Brain microvascular endothelial cell (primary cell): ENCODE measurements at places on chromosomes 7 and 10.

DNA sequence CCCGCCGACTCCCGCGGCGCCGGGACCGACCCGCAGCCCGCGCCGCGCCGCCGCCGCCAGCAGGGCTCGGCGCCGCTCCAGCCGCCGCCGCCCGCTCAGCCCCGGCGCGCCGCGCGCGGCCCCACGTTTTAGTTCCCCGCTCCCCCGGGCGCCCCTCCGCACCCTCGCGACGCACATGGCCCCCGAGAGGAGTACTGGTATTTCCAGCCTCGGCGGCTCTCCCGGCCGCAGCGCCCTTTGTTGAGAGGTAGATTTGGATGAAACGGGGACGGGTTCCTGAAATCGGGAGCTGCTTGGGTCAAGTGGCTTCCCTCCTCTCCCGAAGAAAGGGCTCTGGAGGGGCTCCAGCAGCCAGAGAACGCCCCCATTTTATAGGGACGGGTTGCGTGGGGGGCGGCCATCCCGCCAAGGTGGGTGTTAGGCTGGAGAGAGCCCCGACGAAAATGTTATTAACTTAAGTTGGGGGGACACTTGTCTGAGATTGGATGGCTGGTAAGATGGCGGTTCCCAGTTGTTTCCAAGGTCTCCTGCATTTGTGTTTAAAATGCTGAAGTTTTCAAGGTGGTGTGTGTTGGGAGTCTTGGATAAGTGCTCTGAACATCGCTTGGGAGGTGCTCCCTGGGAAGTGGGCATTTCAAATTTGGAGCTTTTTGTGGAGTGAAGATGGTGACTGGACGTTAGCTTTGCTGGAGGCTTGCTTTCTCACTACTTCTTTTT, 1.2 kb downstream of the BMI1 start:
- no peak for DNase-seq

GRCh38 chr7:41627645-41628298, 75.1 kb downstream of the INHBA start:
- DNase-seq, result no peak

DNA sequence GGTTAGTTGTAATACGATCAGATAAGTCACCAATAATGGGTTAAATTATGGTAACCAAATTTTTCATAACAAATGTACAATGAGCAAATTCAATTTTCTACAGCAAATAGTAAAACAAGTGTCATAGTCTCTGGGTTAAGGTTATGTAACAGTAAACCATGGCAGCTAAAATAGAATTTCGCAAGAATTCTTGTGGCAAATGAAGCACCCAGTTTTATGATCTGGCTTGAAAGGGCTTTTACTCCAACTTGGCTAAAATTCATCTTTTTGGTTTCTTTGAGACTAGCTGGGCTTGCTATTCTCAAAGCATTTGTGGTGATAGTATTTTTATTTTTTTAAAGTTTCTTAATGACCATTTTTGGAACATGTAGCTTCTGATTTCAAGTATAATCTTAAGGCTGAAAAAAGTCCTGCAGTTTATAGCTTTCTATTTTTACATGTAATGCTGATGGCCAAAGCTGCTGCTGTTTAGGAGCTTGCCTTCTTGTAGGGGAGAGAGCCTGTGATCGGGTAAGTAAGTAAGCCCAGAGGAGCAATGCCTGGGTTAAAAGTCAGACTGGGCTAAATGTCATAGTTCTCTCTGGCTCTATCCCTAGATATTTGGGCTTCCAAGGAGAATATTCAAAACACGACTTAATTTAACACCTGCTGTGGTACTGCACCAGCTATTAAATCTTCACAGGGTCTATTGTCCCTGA, 55.5 kb upstream of the SYPL1 start:
- no peak for DNase-seq

GRCh38 chr10:810351-810846, 120.9 kb upstream of the DIP2C start:
- DNase-seq, result no peak

GRCh38 chr10:76881477-76882220, 756.0 kb downstream of the KCNMA1 start:
- DNase-seq, result no peak

DNA sequence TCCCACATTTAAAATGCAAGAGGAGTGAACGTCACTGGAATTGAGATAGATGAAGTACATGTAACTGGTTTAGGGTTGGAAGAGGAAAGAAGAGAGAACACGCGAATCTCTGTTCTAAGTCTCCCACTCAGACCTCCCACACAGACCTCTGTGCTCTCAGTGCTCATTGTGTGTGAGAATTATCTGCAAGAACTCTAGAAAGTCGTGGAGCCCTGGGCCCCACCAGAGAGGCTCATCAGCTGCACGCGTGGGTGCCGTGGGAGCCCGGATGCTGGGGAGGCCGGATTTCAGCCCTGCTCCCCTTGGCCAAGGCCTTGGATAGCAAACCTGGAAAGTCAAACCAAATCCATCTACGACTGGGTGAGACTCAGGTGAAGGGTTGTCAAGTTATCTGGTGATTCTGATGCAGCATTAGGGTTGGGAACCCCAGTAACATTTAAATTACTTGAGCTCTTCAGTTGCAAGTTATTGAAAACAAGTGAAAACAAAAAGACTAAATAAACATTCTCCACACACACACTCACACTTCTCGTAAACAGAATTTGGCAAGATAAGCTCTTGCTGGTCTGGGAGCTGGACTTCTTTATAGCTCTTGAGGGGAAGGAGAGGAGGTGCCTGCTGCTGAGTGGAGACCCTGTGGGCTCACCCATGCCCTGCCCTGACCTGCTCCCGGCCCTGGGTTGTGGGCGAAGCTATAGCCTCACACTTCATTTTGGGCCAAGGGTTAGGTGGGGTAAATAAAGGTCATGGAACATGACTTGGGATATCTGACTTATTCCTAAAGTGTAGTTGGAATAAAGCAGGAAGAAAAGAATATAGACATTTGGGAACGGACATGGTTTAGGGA, 250.3 kb downstream of the ADARB2 start:
- DNase-seq, result no peak

- peak; percentile 20 for DNase-seq
These were observed 44.8 kb upstream of the ORC5 start for GRCh38 chr7:104252409-104253134.

DNA sequence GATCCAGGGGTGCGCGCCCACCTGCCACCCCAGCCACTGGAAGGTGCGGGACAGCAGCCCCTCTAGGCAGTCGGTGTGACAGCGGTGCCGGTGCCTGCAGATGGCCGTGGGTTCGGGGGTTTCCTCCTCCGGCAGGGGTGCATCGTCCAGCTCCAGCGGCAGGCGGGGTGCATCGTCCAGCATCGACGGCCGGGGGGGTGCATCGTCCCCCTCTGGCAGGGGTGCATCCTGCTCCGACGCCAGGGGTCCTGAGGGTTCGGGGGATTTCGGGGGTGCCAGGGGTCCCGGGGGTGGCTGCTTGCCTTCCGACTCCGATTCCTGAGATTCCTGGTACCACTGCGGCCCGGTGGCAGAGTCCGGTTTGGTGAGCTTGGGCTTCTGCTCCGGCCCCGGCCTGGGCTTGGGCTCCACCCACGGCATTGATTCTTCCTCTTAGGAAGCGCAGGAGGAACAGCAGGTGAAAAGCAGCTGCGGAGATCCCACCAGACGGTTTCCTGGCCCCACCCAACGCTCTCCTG, 90.2 kb upstream of the RAB18 start:
- DNase-seq, result no peak

DNA sequence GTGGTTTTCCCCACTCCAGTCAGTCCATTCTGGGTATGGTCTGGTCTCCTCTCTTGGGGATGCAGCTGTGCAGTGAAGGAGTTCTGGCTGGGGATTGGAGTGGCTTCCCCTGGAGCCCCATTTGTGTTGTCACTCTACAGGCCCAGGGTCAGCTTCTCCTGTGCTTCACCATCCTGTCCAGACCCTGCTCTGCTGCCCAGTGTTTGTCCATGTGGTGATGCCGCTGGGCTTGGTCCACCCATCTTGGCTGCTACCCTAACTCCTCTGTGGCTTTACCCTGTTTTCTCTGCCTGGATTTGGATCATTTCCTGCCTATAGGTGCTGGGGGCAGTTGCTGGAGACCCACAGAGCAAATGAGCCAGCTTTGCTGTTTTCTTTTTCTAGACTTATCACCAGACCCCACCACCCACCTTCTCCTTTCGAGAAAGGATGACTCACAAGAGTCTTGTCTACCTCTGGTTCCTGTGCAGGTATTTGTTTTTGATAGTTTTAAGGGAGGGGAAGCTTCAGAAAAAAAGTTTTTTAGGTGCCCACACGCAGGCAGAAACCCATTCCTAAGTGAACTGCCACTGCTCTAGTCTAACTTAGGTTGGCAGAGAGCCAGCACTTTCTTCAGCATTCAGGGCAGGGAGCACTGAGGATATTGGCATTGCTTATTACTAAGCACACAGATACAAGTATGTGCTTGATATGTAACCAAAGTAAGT, 8.5 kb downstream of the ZDHHC16 start:
- DNase-seq, result no peak

GRCh38 chr7:93569189-93569588, 5.3 kb downstream of the CALCR start:
- DNase-seq, result no peak
